Activated T-cell treated with anti-CD3 and anti-CD28 coated beads for 24 hours (primary cell): ENCODE measurements at places on chromosomes 13 and 19.

GRCh38 chr13:97261254-97262005 lies 39.3 kb downstream of the MBNL2 start:
- no peak for DNase-seq

DNA sequence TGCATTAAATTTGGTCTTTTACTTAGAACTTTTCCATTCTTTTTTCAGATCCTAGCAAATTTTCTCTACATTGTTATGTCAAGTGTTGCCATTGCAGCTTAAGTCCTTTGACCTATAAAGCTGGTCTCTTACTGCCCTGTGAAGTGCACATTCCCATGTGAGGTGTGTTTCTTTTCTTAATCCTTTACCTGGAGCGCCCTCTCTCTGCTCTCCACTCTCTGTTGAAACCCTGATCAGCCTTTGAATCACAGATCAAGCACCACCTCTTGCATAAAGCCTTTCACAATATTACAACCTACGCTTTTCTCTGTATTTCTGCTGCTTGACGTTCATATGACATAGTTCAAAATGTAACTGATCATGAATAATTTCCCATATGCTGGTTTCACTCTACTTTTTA lies 84.8 kb downstream of the PCDH17 start:
- no peak for DNase-seq

DNA sequence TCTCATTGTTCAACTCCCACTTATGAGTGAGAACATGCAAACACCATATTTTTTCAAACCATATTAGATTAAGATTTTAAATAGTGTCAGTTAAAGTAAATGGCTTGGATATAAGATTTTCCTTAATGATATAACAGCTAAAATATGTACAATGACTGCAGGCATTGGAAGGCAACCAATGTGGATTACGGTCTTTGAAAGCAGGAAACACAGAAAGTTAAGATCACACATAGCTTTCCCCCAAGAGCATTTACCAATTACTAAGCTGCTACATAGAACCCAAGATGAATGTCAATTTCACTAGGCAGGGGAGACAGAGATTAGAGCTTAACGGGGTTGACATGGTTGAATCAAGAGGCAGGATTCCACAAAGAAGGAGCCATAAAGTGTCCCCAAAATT lies 173.2 kb upstream of the TRPC4 start:
- no peak for DNase-seq

- no peak for DNase-seq
Observed at GRCh38 chr19:55687281-55688201, 12.5 kb downstream of the EPN1 start.

DNA sequence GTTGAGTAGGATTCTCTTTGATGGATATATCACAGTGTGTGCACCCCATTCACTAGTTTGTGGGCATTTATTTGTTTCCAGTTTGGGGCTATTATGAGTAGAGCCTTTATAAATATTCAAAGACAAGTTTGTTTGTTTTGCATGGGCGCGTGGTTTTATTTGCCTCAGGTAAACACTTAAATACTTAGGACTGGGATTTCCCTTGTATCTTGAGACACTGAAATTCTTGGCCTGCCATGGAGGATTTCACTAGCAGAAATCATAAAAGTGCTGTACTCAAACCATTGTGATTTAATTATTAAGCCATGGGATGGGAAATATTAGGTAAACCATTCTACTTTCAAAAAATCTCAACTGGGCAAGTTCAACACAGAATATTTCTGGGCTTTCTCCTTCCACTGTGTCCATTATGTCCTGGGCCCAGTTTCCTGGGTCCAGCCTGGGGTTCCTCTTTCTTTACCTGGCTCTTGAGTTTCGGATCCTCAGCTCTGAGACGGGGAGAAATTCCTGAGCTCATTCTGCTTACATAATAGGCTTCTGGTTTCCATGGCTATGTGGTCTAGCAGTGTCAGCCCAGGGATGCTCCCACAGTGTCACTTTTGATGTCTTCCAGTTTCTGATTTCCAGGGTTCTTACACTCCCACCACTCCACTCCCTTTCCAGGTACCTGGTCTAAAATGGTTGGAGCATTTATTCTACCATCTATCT lies 14.4 kb downstream of the MYO16 start:
- DNase-seq, result no peak

DNA sequence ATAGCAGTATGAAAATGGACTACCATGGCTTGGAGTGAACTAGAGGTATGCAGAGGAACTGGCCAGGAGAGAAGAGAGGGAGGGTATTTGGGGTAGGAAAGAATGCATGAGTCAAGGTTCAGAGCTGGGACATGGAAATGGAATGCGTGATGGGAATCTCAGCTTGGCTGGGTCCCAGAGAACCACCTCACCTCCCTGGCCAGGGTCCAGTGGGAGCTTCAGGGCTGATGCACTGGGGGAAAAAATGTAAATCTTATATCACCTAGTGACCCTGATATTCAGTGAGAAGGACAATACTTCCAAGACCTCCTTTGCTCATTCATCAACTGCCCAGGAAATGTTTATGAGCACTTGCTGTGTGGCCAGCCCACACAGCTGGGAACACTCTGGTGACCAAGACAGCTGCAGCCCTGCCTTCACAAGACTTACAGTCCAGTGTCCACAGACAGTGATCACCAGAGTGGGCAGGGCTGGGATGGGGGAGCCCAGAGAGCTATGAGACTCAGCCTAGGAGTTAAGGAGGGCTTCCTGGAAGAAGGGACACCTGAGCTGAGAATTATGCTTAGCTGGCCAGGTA lies 12.8 kb downstream of the IGSF23 start:
- DNase-seq, result no peak

DNA sequence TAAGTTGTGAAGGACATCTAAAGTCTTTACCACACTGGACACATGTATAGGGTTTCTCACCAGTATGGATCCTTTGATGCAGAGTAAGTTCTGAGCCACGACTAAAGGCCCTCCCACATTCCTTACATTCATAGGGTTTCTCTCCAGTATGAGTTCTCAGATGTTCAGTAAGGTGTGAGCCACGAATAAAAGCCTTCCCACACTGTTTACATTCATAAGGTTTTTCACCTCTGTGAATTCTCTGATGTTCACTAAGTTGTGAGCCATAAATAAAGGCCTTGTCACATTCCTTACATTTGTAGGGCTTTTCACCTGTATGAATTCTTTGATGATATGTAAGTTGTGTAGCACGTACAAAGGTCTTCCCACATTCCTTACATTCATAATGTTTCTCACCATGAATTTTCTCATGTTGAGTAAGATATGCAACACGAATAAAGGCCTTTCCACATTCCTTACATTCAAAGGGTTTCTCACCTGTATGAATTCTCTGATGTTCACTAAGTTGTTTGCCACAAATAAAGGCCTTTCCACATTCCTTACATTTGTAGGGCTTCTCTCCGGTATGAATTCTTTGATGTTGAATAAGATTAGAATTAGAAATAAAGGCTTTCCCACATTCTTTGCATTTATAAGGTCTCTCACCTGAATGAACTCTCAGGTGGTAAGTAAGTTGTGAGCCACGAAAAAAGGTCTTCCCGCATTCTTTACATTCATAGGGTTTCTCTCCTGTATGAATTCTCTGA lies 29.8 kb downstream of the ZNF571 start:
- no peak for DNase-seq

DNA sequence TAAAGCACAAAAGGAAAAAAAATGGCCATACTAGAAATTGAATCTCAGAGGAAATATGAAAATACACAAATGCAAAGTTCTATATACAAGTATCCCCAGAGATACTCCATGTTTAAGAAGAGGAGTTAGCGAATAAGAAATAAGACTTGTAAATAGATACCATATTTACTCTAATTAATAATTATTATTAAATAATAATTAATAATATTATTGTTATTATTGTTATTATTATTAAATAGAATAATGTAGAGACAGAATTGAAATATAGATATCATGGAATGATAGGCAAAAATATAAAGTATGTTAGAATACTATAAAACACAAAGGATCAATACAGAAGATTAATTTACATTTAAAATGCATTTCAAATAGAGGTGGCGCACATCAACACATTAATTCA lies 1047.5 kb upstream of the MIR17HG start:
- DNase-seq, result no peak

DNA sequence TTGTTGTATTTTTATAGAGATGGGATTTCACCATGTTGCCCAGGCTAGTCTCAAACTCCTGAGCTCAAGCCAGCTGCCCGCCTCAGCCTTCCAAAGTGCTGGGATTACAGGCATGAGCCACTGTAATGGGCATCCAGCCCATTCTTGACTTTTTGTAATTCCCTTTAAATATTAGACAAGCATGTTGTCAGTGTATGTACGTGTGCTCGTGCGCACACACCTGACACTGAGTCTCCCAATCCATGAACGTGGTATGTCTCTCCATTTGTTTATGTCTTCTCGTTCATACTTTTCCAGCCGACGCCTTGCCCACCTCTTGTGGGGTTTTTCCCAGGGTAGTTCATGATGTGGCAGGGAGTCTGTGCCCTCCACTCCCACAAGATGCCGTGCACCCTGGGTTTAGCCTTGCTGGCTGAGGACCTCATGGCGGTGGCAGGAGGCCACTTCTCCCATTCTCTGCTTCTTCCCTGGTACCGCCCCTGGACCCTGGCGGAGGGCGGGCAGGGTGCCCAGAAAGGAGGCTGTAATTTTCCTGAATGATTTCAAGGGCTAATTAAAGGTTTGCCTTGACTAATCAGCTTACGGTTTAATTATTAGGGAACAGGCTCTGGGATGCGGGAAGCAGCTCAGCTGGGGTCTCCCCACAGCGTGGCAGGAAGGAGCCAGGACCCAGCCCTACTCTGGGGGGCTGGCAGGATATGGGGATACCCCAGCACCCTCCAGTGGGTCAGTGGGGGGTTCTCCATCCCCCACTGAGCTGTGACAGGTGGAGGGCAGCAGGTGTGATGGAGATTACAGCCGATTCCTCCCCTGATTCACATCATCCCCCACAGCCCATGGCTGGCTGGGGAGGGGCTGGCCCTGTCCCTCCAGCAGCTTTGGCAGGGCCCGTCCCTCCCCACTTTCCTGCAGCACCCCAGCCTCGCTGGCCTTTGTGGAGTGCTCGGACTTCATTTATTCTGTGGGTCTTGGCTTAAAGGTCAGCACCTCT lies 12.9 kb downstream of the PAK4 start:
- no peak for DNase-seq

DNA sequence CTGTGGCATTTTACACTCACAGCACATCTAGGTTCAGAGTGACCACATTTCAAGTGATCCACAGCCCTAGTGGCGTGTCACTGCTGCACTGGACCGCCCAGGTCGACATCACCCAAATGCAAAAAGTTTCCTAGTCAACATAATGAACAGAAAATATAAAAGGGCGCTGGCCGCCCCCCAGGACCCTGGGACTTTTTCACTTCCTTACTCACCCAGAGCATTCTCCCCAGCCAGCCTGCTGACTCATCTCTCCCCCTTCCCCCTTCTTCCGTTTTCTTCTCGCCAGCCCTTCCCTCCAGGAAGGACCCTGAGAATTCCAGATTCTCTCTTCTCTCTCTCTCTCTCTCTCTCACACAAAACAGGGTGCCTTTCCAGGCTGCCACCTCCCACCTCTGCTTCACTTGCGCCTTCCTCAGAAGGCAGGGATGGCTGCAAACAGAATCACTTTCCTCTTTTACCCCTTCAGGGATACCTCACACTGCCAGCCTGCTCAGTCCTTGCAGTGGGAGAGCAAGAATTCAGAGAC lies 21.0 kb upstream of the GRWD1 start:
- DNase-seq, result no peak
